NCI-H1417 treated with DMSO at 0.1 percent for 48 hours (cell line): ENCODE measurements at places on chromosomes 16 and 17.

- DNase-seq = no peak
These were observed 30.5 kb downstream of the NSMCE1 start for GRCh38 chr16:27238016-27238587.

DNA sequence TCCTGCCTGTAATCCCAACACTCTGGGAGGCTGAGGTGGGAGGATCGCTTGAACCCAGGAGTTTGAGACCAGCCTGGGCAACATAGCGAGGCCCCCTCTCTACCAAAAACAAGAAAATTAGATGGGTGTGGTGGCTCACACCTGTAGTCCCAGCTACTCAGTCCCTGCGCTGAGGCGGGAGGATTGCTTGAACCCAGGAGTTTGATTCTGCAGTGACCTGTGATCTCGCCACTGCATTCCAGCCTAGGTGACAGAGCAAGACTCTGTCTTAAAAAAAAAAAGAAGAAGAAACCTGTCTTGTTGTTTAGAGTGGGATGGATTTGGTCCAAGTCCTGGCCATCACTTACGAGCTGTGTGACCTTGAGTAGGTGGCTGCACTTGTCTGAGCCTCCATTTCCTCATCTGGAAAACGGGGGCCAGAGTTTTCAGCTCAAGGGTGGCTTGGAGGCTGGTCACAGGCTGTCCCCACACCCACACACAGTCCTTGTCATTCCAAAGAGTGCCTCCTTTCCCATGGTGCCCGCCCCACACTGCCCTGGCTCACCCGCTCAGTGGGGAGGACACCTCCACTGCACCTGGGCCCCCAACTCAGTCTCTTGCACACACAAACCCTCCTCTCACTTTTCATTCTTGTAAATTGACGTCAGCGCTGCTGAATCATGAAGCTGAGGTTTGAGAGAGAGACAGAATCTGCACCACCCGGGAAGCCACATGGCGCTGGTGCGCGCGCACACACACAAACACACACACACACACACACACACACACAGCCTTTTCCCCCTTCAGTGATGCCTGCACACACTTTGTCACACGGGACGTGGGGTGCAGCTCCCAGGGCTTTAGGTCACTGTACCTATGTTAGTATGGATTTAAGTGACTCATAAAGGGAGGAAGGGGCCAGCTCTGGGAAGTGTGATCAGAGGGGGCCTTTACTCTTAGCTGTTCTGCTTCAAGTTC, 4.2 kb downstream of the SOCS1 start:
- no peak for DNase-seq

GRCh38 chr17:71208111-71208704, 912.6 kb upstream of the SOX9 start:
- DNase-seq = no peak

DNA sequence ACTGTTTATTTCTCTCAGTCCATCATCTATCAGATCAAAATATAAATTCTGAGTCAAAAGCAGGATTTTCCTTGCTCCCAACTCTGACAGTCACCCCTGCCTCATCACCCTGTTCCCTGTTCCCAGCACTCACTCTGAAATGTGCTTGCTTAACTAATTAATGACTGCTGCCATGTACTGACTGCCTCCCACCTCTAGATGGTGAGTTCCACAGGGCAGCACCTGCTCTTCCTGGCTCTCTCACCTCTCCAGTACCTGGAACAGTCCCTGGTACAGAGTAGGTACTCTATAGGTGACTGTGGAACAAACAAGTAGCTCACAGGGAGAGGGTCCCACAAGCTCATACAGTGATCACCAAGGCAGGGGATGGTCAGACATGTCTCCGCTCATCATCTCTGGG, 114.3 kb upstream of the C16orf82 start:
- DNase-seq = no peak

- no peak for DNase-seq
These were observed 3.1 kb upstream of the SOX9 start for GRCh38 chr17:72117535-72118334.

DNA sequence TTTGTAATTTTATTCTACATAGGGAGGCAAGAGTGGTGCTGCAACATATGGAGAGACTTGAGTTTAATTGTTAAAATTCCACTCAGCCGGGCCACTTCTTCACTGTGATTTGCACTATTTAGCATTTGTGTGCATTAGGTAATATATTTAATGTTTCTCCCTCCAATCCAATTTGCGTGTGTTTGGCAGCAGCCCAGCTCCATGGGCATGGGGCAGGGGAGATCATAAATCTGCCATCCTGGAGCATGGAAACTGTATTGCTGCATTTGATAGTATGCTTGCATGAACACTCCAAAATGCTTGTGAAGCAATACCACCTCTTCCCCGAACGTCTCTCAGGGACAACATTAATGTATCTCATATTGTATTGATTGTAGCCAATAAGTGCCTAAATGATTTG, 339.1 kb upstream of the RBFOX1 start:
- no peak for DNase-seq

- DNase-seq = no peak
These were observed 10.3 kb upstream of the IRF8 start for GRCh38 chr16:85888405-85889331.

DNA sequence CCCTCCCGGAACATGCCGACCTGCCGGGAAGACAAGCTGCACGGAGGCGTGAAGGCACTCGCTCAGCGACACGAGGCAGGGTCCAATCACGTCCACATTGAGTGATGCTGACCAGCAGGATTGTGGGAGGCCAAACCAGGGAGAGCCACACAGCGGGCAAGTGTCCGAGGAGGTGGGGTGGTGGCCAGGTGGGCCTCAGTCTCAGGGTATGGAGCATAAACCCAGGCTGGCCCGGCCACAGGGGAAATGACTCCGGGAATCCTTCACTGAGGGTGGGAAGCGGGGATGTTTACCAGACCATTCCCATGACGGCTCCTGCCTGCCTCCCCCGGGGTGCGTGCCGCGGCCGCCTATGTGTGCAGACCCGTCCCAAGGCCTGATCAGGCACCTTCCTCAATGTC, 62.5 kb downstream of the RPH3AL start:
- DNase-seq = no peak

GRCh38 chr17:48818361-48818841, 1.4 kb upstream of the TTLL6 start:
- DNase-seq = no peak

DNA sequence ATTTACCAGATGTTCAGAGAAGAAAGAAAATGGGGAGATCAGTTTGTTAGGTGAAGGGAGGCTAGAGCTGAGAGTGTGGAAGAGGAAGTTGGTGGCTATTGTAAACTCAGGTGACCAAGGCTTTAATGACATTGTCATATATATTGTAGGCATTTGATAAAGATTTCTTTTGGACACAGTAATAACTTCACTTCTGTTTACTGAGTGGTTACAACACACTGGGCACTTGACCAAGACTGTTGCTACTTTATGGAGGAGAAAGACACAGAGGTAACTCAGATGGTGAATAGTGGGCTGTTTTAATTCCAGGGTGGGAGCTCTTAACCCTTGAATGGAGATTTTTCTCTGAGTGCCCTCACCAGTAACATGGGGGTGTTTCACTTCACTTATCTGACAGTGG, 46.0 kb downstream of the TNRC6A start:
- DNase-seq = no peak

- no peak for DNase-seq
These were observed 463.8 kb upstream of the HSBP1 start for GRCh38 chr16:83343935-83344366.

- no peak for DNase-seq
These were observed 281.9 kb upstream of the ASIC2 start for GRCh38 chr17:33574942-33575445.

DNA sequence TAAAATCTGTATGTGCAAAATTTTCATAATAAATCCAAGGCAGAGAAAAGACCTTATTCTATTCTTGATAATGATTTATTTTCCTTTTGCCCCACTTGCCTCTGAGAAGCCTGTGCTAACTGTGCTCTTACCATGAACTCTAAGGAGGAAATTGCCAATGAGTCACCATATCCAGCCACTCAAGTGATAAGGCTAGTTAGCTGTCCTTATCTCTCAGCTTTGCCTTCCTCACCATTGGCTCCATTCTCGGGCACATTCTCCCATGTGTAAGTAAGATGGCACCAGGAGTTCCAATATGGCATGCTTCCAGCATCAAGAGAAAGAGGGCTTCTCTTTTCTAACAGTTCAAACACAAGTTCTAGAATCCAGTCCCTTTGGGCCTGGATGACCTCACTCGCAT, 142.4 kb downstream of the TOX3 start:
- no peak for DNase-seq

DNA sequence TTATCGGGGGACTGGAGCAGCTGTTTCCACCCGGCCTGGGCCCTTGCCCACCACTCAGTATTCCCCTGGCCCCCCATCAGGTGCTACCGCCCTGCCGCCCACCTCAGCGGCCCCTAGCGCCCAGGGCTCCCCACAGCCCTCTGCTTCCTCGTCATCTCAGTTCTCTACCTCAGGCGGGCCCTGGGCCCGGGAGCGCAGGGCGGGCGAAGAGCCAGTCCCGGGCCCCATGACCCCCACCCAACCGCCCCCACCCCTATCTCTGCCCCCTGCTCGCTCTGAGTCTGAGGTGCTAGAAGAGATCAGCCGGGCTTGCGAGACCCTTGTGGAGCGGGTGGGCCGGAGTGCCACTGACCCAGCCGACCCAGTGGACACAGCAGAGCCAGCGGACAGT, 6.1 kb upstream of the TMEM88 start:
- DNase-seq = no peak

DNA sequence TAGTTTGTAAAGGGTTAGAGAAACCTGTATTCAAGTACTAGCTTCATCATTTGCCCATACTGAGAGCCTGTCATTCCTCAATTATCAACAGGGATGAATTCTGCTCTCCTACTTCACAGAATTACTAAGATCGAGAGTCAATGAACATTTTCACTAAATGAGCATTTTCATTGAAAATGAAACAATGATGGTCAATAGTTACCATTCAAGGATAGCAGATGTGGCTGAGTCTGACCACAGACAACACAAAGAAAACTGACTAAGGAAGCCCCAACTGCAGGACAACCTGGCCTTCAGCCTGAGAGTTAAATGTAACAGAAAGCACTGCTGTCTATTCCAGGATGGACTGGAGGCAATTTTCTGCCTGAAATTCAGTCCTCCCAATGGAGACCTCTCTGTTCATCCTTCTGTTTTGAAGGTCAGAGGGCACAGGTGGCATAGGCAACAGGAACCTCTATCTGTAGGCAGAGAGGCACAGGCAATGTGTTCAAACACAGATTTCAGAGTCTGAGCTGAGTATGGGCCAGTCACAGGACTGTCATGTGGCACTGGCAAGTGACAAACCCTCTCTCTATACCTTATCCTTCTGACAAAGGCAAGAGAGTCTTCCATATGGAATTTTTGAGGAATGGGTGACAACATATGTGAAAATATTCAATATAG, 19.5 kb downstream of the TRAF4 start:
- no peak for DNase-seq

GRCh38 chr17:71870546-71870862, 250.3 kb upstream of the SOX9 start:
- peak; percentile 76 for DNase-seq

GRCh38 chr16:31157136-31157535, 7.3 kb upstream of the PRSS36 start:
- DNase-seq = no peak

- no peak for DNase-seq
These were observed 72.7 kb downstream of the SMG6 start for GRCh38 chr17:2230877-2231276.

- no peak for DNase-seq
These were observed 5.9 kb upstream of the HSD11B2 start for GRCh38 chr16:67425061-67425460.

DNA sequence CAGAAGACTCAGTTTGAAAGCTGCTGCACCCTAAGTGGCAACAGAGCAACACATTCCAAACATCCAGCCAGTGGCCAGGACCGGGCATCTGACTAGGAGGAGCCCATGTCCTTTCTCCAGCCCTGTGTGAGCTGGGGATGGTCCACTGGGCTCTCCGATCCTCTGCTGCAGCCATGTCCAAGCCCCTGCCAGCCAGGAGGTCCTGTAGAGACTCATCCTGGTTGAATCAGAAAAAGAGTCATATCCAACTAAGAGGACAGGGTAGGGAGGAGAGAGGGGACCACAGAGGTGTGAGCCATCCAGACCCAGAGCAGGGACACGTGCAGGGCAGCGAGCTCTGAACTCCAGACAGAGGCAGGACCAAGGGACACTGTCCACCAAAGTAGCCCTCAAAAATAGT, 163.0 kb upstream of the CDH5 start:
- no peak for DNase-seq

DNA sequence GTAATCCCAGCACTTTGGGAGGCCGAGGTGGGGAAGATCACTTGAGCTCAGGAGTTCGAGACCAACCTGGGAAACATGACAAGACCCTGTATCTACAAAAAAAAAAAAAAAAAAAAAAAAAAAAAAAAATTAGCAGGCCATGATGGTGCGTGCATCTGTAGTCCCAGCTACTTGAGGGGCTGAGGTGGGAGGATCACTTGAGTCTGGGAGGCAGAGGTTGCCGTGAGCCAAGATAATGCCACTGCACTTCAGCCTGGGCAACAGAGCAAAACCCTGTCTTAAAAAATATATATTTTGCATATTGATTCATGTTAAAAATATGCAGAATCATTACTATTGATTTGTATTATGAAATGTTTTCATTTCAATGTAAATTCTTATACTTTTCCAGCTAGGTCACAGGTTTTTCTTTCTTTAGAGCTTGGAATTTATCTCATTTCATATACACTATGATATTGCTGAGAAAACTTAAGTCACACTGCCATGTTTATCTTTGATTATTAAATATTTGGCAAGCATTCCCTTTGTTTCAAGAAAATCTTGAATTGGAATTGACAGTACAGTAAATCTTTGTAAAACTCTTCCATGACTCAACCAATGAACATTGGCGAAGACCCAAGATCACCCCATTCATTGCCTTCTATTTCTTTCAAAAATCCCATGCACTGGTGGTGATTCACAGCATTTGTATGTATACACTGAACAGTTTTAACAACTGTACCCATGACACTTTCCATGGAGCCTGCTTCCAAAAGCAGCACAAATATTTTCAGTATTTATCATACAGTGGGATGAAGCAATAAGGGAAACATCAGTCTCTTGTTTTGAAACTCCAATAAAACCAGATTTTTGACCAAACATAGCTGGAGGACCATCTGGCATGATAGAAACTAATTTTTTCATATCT, 83.5 kb upstream of the TNRC6A start:
- no peak for DNase-seq

DNA sequence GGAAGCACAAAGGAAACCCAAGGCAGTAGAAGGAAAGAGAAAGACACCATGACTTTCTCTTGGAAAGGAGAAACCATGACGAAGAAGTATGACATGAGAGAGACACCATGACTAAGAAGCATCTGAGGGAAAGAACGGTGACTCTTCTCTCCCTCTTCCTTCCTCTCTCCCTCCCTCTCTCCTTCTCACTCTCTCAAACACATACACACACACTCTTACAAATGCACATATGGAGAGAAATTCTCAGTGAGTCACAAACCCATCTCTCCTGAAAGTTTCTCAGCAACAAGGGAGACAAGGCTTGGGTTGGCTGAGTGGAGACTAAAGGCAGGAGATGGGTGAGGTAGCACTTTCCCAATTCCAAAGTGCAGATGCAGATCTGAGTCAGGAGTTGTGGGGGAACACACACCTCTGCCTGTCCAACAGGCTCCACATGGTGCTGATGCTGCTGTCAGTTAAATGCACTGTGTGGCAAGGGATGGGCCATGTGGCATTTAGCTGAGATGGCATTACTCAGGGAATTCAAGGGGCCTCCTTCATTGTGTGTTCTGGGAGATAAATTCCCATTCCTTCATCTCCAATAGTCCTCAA, 336.7 kb upstream of the C16orf82 start:
- DNase-seq = no peak
